ENCODE measurements at places on chromosomes 7 and 10. TPM values are rescaled to one million over a fixed set of nuclear protein-coding genes. Genes with fewer than 3 reads are reported as not detected.

MSS51 gene
- 2.6 TPM for total RNA-seq

CFAP43 gene
- total RNA-seq = not detected

ACTL6B gene
- not detected for total RNA-seq

TOMM7 gene
- total RNA-seq = 95.0 TPM

DMBT1 gene
- total RNA-seq = not detected

SLC26A5 gene
- not detected for total RNA-seq

SPDYE9 gene
- not detected for total RNA-seq

PITX3 gene
- total RNA-seq = not detected

NUDCD3 gene
- 64.5 TPM for total RNA-seq

KIF5B gene
- 148 TPM for total RNA-seq
